Stimulated activated CD8-positive, alpha-beta memory T cell treated with anti-CD3 and anti-CD28 coated beads, Interleukin-4, amount 100 ng/mL, for 1 hour (primary cell): ENCODE measurements at places on chromosomes 3 and 15.

GRCh38 chr15:58736018-58736643 is 13.4 kb downstream of the ADAM10 start:
- DNase-seq, result no peak

DNA sequence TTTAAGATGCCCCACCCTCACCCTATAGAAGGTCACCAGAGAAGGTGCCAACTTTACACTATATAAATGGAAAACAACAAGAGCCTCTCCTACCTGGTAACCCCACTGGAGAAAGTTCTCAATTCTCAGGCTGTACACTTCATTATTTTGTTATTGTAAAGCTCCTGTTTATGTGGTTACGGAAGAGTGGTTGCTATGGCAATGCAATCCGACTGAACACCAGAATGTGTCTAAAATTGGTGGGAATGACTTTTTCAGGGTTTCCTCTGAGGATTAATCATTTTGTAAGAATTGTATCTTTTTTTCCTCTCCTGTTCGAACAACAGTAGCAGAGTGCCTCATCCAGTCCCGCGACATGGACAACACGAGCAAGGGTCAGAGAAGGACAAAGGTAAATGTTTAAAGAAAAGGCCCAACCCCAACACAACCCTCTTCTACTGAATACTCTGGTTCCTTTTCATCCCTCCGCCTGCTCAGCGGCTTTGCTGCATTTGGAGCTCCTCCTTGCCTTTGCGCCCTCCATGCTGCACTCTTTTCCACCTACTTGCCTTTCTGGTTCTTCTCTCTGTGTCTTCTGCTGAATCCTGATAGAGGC is 45.3 kb downstream of the DGKG start:
- no peak for DNase-seq

GRCh38 chr15:69888406-69888805 is 209.3 kb downstream of the TLE3 start:
- no peak for DNase-seq

- DNase-seq, result no peak
Observed at GRCh38 chr3:49022688-49023171, 809 bp downstream of the NDUFAF3 start.

GRCh38 chr15:27248251-27248650 is 277.3 kb downstream of the GABRG3 start:
- DNase-seq, result no peak

DNA sequence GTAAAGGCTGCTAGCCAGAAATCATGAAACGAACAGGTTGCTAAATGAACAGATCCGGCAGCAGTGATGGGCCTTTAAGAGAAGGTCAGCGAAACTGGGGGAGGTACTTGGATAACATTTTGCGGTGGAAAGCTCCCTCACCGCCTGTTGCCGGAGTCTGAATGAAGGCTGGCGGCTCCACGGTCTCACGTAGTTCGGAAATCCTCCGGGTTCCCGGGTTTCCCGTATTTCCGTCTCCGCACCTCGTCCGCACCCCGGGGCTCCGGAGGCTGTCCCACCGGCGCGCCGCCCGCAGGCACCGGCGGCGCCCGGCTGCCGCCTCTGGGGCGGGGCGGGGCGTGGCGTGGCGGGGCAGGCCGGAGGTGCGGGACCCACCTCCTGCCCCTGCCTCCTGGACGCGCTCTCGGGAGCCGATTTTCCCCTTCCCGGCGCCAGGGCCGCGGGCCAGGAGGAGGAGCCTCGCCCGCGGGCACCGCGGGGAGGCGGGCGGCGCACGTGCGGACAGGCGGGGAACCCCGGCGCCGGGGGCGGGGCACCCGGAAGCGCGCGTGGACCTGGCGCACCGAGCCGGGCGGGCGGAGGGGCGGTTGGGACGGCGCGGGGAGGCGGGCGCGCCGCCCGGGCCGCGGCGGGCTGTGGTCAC is at the start of gene ZDHHC23:
Gene ZDHHC23 (plus strand): TSS at position 642 of the 643 bp plus-strand sequence. CDS start 790 bp downstream, outside the sequence.
- peak; percentile 32 for DNase-seq
